ENCODE measurements at places on chromosomes 2 and 18.

GRCh38 chr2:157061799-157062198 is 195.7 kb upstream of the GALNT5 start:
- no peak for DNase-seq
- H3K27ac ChIP-seq, result no peak overlapping the region
- no peaks in the 10 kb centered on the region for H3K4me1 ChIP-seq
- no peak overlapping the region for H3K4me3 ChIP-seq
- no peaks in the 10 kb centered on the region for H3K27me3 ChIP-seq

DNA sequence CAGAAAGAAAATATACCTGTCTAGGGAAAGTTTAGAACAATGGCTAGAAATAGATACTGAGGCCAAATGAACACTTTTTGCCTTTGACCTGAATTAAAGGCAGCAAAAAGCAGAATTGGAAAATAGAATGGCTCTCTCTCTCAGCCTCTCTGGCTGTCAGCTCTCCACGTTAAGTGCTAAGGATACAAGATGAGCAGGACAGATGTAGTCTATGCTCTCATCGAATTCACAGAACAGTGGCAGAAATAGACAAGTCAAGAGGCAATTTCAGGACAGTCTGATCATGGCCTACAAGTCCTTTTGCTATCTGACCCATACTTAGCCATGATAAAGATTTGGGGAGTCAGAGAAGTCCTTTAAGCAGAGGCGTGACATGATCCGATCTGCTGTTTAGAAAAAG is 120.2 kb upstream of the CREB1 start:
- no peak overlapping the region for H3K27ac ChIP-seq
- no peak overlapping the region for H3K4me3 ChIP-seq
- peaks cover 12% of the 10 kb centered on the region for H3K4me1 ChIP-seq
- H3K36me3 ChIP-seq, result no peaks in the 10 kb centered on the region
- no peaks in the 10 kb centered on the region for H3K27me3 ChIP-seq
- no peak for DNase-seq

DNA sequence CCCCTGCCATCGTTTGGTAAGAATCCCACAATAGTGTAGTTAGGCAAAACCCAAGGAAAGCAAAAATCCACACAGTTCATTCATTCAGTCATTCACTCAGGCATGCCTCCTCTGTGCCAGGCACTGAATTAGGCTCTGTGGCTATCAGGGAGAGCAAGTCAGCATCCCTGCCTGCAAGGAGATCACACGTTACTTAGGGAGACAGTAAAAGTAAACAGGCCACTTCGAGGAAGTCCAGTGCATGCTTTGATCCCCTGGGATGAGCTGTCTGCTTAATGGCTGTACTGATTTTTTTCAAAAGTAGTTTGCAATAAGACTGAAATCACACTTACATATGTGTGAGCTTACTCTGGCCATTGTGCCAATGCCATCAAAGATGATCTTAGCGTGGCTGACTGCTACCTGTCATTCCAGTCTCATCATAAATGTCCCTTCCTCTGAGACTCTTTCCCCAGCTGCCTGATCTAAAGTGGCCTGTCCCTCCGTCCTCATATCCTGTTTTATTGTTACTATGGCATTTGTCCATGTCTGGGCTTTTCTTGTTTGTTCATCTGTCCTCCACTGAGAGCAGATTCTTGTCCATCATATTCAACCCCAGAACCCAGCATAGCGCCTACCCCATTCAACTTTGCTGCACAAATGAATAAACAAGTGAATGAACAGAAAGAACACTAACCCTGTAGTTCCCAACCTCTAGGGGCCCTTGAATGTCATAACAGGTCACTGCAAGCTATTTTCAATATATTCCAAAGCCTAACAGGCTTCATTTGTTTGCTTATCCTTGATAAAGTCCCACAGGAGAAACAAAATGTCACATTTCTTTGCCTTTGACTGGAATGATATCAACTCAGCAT is 84.1 kb downstream of the GALNT14 start:
- no peaks in the 10 kb centered on the region for H3K27me3 ChIP-seq
- no peaks in the 10 kb centered on the region for H3K36me3 ChIP-seq
- no peak overlapping the region for H3K4me3 ChIP-seq
- no peak overlapping the region for H3K27ac ChIP-seq
- no peak for DNase-seq

DNA sequence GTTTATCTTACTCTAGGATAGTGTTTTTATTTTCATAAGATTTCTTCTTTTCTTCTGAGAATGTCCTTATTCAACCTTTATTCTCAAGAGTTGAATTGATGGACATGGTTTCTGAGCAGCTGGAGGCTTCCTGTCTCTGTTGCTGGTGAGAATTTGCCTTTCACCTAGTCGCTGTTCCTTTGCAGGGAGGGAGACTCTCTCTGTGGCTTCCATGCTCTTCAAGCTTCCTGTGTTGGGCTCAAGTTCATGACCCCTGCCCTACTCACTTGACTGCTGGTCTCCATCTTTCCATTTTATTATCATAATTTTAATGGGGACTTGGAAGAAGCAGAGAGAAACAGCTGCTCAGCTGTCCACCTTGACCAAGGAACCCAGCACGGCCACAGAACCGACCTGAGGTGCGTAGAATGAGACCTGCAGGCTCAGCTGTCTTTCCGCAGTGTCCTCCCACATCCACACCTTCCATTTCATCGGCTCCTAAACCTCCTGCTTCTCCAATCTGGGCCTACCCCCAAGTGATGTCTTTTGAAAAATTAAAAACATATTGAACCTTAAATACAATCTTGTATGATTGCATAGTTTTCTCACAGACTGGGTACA is 24.2 kb downstream of the TMEM18 start:
- no peak overlapping the region for H3K27ac ChIP-seq
- H3K4me3 ChIP-seq, result no peak overlapping the region
- H3K4me1 ChIP-seq, result no peaks in the 10 kb centered on the region
- DNase-seq, result no peak

- no peaks in the 10 kb centered on the region for H3K4me1 ChIP-seq
- no peak for DNase-seq
- no peak overlapping the region for H3K27ac ChIP-seq
- no peak overlapping the region for H3K4me3 ChIP-seq
Observed at GRCh38 chr2:238894950-238895298, 47.0 kb downstream of the TWIST2 start.

DNA sequence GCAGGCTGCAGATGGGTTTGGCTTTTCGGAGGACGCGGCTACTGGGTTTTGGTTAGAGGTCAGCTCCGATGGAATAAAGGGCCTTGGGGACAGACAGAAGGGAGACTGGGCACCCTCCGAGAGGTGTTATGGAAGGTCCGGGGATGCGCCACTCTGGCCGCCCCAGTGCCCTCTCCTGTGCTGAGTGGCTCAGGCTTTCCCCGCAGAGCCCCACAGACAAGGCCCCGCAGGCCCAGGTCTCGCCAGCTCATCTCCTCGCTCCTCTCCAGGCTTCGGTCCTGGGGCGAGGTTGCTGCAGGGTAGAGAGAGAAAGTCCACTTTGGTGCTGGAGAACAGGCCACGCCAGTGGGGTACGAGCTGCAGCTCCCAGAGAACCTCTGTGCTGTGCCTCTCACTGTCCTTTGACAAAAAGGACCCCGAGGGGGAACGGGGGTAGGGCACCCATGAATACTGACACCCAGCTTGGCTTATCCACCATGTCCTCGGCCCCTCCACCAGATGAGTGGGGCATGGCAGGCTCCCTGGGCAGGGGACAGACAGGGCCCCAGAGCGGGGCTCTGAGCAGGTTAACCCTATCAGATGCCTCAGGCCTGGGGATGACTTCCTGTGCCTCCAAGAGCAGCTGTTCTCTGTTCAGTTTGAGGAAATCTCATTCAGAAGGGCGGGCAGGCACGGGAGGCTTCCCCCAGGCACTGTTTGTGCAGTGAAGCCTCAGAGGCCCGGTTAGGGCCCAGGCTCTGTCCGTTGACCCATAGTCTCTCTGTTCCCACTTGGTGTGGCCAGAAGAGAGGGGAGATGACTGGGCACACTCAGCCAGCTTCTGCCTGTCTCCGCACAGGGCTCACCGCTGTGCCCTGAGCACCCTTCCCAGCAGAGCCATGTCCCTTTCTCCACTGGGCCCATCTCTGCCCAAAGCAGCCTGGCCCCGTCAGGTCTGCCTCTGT is 15.7 kb upstream of the CNNM3 start:
- H3K4me1 ChIP-seq, result peaks cover 3% of the 10 kb centered on the region
- no peak for DNase-seq
- H3K27ac ChIP-seq, result no peak overlapping the region
- H3K36me3 ChIP-seq, result no peaks in the 10 kb centered on the region
- no peak overlapping the region for H3K4me3 ChIP-seq
- no peaks in the 10 kb centered on the region for H3K27me3 ChIP-seq

- no peaks in the 10 kb centered on the region for H3K36me3 ChIP-seq
- H3K4me3 ChIP-seq, result no peak overlapping the region
- no peaks in the 10 kb centered on the region for H3K27me3 ChIP-seq
Observed at GRCh38 chr18:22031611-22032010, 137.8 kb upstream of the GATA6 start.

DNA sequence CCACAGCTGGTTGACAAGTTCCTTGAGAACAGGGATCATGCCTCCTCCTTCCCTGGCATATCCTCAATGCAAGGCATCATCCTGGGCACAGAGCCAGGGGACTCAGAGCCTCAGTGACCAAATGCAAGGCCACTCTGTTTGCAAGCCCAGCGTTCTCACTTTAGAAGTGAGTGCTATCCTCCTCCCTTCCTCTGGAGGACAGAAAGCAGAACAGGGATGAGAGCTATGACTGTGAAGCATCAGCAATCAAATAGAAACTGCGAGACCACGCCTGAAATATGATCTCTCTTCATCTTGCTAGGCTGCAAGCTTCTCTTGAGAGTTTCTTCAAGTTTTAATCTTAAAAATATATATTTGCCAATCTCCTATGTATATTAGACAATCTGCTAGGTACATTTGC is 119.8 kb downstream of the LRATD1 start:
- H3K27ac ChIP-seq, result no peak overlapping the region
- no peaks in the 10 kb centered on the region for H3K27me3 ChIP-seq
- H3K36me3 ChIP-seq, result no peaks in the 10 kb centered on the region
- no peaks in the 10 kb centered on the region for H3K4me1 ChIP-seq
- no peak for DNase-seq
- no peak overlapping the region for H3K4me3 ChIP-seq

- no peaks in the 10 kb centered on the region for H3K27me3 ChIP-seq
- peak; percentile 84 for DNase-seq
- H3K27ac ChIP-seq, result peak overlapping the region; percentile 80
- H3K4me3 ChIP-seq, result peak overlapping the region; percentile 90
Observed at GRCh38 chr18:67515942-67516538, 480 bp downstream of the DSEL start.

- H3K27ac ChIP-seq, result no peak overlapping the region
- no peak for DNase-seq
- H3K4me1 ChIP-seq, result no peaks in the 10 kb centered on the region
- H3K27me3 ChIP-seq, result no peaks in the 10 kb centered on the region
- no peak overlapping the region for H3K4me3 ChIP-seq
Observed at GRCh38 chr18:79317703-79318102, 78.0 kb upstream of the NFATC1 start.

DNA sequence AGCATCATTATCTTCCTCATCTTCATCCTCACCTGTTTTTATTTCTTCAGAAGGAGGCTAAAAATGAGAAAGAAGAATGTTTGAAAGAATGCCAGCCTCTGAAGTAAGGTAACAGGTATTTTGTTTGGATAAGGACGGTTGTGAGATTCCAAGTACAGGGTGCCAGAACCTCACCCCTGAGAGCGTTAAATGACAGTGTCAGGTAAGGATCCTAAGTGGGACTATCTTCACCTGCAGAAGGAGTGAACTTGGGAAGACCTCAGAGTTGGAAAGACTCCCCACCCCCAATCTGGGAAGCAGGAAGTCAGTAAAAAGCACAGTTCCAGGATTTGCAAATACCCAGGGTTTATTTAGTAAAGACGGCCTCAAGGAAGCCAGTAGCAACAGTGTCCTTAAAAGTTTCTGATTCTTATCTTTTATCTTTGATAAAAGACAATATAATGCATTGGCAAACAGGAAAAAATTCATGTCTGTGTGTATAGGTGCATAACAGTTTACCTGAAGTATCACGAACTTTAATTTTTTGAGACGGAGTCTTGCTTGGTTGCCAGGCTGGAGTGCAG is 52.3 kb downstream of the THOC1 start:
- no peaks in the 10 kb centered on the region for H3K4me1 ChIP-seq
- no peaks in the 10 kb centered on the region for H3K27me3 ChIP-seq
- H3K27ac ChIP-seq, result no peak overlapping the region
- peaks cover 82% of the 10 kb centered on the region for H3K36me3 ChIP-seq

DNA sequence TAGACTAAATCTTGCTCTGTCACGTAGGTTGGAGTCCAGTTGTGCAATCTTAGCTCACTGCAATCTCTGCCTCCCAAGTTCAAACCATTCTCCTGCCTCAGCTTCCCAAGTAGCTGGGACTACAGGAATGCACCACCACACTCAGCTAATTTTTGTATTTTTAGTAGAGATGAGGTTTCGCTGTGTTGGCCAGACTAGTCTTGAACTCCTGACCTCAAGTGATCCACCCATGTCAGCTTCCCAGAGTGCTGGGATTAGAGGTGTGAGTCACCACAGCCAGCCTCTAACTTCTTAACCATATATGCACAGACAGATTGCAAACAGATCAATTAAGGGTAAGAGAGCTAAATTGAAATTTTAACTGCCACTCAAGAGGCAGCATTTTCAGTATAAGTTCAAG is 22.1 kb upstream of the CNGA3 start:
- no peaks in the 10 kb centered on the region for H3K36me3 ChIP-seq
- no peak overlapping the region for H3K4me3 ChIP-seq
- DNase-seq, result no peak

GRCh38 chr2:157469726-157470125 is 25.8 kb upstream of the CYTIP start:
- no peak overlapping the region for H3K27ac ChIP-seq
- no peaks in the 10 kb centered on the region for H3K27me3 ChIP-seq
- H3K4me3 ChIP-seq, result no peak overlapping the region

DNA sequence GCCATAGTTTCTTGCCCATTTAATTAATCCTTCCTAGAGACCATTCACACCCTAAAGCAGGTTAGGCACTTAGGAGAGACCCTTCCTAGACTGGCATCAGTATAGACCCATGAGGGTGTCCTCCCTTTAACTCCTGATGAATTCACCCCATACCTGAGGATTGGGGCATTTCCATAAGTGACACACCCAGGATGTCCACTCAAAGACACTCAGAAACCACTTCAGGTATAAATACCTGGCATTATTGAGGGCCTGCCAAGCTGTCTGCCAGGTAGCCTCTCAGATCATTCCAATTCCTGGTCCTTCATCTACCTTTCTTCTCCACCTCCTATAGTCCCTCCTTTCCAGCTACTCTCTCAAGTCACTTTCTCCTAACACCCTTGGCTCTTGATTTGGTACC is 57.5 kb upstream of the SLC14A2 start:
- no peak overlapping the region for H3K27ac ChIP-seq
- no peaks in the 10 kb centered on the region for H3K36me3 ChIP-seq
- H3K4me1 ChIP-seq, result no peaks in the 10 kb centered on the region
- H3K4me3 ChIP-seq, result no peak overlapping the region
